ENCODE measurements at places on chromosomes 16 and 17.

- no peak for DNase-seq
These were observed 52.4 kb upstream of the ENDOV start for GRCh38 chr17:80362428-80363119.

GRCh38 chr16:34801875-34802274, 1342.5 kb downstream of the TP53TG3F start:
- no peak for DNase-seq

GRCh38 chr17:75263055-75263454, 1.4 kb downstream of the MRPS7 start:
- DNase-seq: no peak

- no peak for DNase-seq
These were observed 10.2 kb upstream of the MPP2 start for GRCh38 chr17:43917348-43918025.

DNA sequence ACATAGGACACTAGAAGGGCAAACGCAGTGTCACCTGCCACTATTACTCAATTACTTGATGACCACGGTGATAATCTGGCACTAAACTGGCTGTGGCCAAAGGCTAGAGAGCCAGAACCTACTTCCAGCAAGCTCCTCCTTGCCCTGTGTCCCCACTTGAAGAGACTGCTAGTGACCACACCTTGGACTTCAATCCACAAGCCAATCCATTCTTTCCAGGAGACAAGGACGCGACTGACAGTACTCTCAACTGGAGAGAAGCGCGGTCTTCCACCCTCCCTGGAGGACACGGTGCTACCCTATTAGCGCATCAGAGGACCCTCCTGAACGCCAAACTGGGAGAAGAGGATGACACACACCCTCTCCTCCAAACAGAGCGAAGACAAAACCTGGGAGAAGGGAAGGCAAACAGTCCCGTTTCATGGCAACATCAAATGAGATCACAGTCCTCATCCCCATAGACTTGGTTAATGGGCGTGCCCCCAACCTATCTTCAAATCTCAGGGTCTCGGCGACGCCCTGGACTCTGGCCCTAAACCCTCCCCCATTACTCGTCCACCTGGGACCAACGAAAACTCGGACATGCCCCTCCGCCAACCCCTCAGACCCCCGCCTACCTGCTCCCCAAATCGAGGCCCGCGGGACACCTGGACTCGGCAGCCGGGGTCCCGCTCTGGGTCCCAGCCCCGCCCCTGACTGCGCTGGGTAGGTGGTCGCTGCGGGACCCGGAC, 508 bp downstream of the FLCN start:
- peak; percentile 10 for DNase-seq

GRCh38 chr16:73183611-73184092, 135.7 kb upstream of the ZFHX3 start:
- no peak for DNase-seq

GRCh38 chr16:2398520-2398919, 30.7 kb upstream of the CCNF start:
- no peak for DNase-seq

DNA sequence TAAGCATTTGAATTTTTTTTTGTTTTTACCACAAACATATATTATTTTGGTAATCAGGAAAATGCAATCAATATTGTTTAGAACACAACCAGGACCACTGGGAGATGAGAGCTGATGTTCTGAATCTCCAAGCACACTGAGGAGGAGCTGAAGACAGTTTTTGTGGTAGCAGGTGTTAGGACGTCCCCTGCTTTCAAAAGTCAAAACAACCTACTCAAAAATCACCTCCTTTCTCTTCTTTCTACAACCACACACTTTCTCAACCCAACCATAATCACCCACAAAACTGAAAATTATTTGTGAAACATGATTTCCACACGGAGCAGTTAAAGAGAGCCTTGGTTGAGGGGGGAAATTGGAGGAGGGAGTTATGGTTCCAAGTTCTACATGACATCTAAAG, 26.7 kb upstream of the CFAP20 start:
- no peak for DNase-seq

DNA sequence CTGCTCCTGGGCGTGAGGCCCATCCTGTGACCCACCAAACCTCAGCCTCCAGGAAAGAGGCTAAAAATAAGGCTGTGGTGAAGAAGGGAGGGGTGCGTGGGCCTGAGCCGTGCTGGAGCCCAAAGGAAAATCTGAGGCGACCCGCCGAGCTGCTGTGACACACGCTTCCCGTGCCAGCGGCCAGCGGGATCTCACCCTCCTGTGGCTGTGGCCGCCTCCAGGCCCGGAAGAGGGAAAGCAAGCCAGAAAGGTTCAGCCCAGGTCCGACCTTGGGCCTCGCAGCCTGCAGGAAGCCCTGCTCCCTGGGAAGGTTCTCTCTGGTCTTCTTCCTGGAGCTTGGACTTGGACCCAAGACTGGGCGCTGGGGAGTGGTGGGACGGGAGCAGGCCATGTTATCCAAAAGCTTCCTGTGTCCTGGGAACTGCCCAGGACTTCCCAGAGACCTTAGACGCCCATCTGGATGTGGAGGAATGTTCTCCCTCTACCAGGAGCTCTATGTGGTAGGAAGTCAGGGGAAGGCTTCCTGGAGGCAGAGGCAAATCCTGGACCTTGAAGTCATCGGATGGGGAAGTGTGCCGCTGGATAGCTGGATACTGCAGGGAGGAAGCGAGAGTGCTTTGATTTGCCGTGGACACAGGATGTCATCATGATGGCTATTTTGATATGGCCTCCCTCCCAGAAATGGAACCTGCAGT, 11.4 kb downstream of the SPNS2 start:
- DNase-seq: no peak

GRCh38 chr16:53741546-53741945, 37.6 kb downstream of the FTO start:
- DNase-seq: no peak

GRCh38 chr17:44384281-44384822, 5.1 kb downstream of the ITGA2B start:
- DNase-seq: no peak

- no peak for DNase-seq
These were observed 740 bp downstream of the NFATC2IP start for GRCh38 chr16:28951410-28951943.

DNA sequence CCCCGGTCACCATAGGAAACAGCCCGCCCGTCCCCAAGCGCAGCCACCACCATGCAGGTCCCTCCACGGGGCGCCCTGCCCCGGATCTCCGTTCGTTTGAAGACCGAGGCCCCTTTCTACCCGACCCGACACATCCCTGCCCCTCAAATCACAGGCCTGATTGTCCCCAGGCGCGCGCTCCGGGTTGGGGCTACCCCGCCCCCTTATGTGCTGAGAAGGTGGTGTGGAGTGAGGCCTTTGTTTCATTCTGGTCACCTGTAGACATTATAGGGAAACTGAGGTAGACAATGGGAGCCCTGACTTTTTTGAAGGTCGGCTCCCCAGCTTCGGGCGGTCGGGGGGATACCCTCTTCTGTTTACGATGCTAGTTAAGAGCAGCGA, 763 bp upstream of the ACTG1 start:
- DNase-seq: peak; percentile 53

GRCh38 chr16:66262253-66263167, 104.0 kb upstream of the CDH5 start:
- no peak for DNase-seq

GRCh38 chr17:34261568-34262337, 6.7 kb downstream of the CCL2 start:
- DNase-seq: no peak

- DNase-seq: no peak
These were observed 28.6 kb upstream of the SPNS3 start for GRCh38 chr17:4405038-4405669.

GRCh38 chr17:60862482-60862881, 184.8 kb downstream of the BCAS3 start:
- no peak for DNase-seq

DNA sequence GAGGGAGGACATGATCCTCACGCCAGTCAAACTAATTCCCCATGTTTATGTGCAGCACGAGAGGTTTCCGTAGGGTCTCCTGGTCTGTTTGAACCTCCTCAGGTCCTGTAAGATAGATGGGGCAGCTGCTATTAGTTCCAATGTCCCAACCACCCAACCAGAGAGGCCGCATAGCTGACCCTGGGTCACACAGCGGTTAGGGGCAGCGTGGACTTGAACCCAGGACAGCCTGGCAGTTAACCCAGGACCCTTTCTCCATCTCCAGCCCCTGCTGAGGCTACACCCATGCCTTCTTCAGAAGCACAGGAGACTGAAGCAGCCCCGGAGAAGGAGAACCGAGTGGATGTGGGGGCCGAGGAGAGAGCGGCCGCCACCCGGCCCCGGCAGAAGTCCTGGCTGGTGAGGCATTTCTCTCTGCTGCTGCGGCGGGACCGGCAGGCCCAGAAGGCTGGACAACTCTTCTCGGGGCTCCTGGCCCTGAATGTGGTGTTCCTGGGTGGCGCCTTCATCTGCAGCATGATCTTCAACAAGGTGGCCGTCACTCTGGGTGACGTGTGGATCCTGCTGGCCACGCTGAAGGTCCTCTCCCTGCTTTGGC, 5.5 kb downstream of the OTOP3 start:
- DNase-seq: no peak

- DNase-seq: no peak
These were observed 380 bp downstream of the HS3ST3A1 start for GRCh38 chr17:13601322-13601775.

- no peak for DNase-seq
These were observed 766 bp upstream of the B3GNT9 start for GRCh38 chr16:67151431-67152097.

GRCh38 chr16:80691111-80691741, 113.2 kb downstream of the CDYL2 start:
- no peak for DNase-seq

DNA sequence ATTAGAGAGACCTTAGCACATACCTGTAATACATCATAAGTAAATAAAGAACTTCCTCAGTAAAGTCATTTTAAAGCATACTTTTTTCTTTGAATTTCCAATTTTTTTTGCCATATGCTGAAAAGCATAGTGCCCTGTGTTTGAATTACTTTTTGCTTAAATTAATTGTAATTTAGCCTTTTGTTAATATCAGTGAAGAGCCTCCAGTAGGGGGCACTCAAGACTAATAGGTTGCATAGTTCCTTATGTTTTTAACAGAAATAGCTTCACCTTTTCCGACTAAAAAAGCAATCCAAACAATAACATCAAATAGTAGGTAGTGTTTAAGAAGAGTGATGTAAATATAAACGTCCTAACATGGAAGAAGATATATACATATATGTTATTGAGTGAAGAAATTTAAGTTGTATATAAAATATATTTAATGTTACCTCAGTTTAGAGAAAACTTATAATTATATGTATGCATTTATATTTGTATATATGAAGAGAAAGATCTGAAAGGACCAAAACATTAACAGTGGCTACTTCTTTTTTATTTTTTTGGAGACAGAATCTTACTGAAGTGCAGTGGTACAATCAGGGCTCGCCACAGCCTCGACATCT, 18.6 kb downstream of the RAD51C start:
- DNase-seq: peak; percentile 50

- DNase-seq: peak; percentile 58
These were observed 222.4 kb upstream of the AXIN2 start for GRCh38 chr17:65783845-65784334.

GRCh38 chr17:72604518-72604917, 483.7 kb downstream of the SOX9 start:
- DNase-seq: no peak

DNA sequence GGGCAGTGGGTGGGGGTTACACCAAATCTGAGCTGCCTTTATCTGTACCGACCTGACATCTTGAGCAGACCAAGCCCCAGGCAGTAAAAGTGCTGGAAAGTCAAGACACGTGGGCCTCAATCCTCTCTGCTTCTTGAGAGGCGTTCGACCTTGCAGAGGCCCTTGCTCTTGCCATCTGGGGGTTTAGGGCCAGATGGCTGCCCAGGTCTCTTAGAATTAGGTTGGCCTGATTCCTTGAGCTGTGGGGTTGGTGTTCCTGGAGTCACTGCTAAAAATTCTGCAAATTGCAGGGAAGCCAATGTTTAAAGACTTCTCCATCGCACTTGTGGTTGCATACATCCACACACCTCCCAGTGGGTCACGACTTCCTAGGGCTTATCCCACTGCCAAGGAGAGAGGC, 238.2 kb upstream of the ASIC2 start:
- DNase-seq: no peak

- DNase-seq: no peak
These were observed 35.8 kb downstream of the TEKT5 start for GRCh38 chr16:10658943-10659342.

GRCh38 chr17:44011876-44012275, 2.9 kb downstream of the TMEM101 start:
- DNase-seq: no peak

DNA sequence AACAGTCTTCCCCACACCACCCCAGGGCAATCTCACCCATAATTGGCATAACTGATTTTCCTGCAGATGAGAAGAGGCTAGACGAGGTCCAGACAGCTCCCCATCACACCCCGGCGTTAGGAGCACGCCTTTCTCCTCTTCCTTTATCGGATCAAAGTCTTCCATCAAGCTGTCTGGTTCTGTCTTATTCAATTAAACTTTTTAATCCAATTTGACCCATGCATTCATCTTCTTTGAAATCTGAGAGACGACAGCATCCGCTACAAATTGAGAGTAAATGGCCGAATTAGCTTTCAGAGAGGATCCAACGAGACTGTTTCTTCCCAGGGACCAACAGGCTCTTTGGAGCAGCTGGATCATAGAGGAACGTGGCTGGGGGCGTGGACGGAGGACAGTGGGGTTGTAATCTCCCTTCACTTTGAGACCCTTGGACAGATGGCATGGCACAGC, 44.4 kb upstream of the GPRC5B start:
- DNase-seq: no peak

DNA sequence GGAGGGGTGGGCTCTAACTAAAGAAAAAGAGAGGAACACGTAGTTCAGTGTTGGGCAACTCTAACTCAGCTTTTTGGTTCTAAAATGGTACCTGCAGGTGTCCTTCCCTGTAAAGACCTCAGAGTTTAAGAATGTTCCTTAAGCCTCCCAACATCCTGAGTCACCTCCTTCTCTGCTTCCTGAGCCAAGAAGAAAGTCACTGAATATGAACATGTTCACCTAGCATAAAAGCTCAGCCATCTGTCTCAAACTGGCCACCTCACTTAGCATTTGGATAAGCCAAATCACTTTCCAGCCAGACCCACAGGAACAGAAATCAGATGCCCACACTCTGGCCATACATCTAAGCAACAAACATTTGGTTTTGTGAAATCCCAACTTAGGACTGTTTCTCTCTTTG, 3.7 kb downstream of the TMEM98 start:
- DNase-seq: no peak

DNA sequence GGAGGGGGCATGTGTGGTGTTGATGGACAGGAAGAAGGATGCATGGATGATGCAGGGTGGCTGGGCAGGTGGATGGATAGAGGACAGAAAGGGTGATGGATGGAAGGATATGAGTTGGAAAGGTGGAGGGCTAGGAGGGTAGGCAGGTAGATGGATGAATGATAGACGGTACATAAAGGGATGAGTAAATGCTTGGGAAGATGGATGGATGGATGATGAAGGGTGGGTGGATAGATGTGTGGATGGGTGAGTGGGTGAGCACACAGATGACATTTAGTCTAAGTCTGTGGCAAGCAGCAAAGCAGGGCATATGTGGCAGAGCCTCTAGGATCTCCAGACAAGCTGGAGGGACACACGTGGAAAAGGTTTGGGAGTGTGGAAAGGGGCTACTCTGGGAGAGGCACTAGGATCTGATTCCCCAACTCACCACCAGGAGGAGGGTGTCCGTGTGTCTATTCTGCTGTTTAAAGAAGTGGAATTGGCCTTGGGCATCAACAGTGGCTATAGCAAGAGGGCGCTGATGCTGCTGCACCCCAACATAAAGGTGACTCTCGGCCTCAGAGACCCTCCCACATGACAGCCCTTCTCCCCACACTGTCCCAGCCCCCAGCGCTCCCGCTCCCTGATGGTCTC, 8.2 kb downstream of the PLD2 start:
- no peak for DNase-seq

Measured in foreskin melanocyte (primary cell).